ENCODE measurements at places on chromosomes 1 and 21.

DNA sequence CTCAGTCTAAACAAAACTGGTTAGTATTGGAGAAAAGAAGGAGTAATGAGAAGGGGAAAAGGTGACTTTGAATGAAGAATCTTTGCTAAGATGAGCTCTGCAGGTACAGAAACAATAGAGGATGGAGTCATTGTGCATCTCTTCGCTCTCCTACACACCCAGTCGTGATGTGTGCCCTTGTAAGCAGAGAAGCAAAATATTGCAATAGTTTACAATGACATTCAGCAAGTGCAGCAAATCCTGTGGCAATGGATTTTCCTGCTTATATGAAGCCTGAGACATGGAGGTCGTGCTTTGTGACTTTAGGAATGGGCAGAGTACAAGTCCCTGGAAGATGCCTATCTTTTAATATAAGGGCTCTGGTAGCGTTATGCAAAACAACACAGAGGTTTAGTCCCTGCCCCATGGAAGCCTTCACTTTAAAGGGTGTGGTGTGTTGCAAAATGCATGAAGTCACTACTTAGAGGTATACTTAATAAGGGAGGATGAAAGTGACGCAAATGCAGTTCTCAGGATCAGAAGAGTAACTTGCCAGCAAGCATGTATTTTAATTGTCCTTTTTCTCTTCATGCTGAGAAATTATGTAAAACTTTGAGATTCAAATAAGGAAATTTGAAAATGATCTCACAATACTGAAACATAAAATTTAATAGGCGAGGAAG lies 88.0 kb upstream of the IVNS1ABP start:
- no peak for DNase-seq

GRCh38 chr1:229186373-229187056 lies 84.4 kb upstream of the RAB4A start:
- no peak for DNase-seq

- DNase-seq = no peak
These were observed 8.9 kb downstream of the CCDC185 start for GRCh38 chr1:223401873-223402789.

DNA sequence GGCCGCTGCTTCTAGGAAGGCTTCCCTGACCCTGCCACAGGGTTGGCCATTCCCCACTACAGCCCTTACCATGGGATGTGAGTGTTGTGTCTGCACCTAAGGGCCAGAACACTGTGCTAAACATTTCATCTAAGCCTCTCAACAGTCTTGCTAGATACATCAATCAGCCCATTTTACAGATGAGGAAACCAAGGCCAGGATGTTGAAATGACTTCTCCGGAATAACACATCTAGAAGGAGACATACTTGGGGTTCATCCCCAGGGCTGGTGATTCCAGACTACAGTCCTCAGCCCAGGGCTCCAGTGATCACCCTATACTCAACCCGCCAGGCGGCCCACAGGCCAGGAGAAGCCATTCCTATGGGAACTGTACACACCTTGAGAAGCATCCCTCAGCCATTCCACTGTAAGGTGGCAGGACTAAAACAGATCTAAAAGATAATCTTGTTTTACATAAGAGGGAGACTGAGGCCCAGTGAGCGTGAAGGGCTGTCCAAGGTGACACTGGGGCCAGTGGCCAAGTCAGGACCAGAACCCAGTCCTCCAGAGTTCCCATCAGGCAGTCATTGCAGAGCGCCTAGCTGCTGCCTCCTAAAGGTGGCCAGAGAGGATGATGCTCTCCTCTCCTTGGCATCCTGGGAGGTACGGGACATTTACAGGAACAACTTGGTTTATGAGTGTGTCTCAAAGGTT lies 119.5 kb downstream of the GLIS1 start:
- no peak for DNase-seq

GRCh38 chr1:11790880-11791715 lies 14.7 kb downstream of the MTHFR start:
- no peak for DNase-seq

DNA sequence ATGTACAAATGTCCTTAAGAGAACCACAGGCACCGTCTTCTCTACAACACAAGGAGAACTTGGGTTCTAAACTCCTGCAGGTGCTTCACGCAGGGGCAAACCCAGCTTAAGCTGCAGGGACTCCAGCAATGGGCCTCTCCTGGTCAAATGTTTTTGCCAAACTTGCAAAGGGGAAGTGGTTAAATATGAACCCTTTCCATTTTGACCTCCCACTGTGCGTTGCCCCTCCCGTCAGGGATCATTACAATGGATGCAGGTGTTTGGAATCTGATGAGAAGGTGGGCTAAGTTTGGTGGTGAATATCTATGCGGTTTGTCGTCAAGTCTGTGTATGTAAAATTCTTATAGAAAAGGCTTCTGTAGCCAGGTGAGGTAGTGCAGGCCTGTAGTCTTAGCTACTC lies 29.1 kb upstream of the SLC25A33 start:
- no peak for DNase-seq

DNA sequence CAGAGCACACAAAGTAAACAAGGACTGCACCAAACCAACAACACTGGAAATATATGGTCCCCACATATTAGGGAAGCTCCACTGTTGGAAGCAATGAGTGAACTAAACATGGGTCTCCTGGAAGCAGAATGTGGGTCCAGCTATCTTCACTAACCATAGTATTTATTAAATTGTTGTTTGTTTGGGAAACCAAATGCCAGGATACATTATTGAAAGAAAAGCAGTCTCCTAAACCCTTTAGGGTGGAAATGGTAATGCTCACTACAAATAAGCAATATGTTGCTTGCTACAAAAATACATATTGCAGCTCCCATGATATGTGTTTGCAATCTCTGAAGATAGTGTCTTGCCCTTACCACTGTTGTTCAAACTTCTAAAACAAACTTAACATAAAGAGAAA lies 2.2 kb downstream of the NEGR1 start:
- DNase-seq = no peak

- DNase-seq = no peak
These were observed 100.5 kb downstream of the AK5 start for GRCh38 chr1:77382366-77382765.

DNA sequence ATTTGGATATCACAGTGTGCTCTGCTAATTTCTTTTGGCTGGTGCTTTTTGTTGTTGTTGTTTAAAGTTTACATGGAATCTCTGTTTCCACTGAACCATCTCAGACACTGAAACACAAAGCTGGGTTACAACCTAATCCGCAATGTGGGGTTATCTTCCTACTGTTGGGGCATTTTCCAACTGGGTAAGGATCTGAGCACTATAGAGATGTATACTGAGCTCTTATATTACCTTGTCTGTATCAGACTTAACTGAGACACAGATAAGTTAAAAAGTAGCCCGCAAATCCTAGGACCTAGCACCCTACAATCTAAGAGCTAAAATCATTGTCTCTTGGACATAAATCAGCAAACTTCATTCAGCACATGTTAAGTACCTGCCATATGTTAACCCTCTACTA lies 169.2 kb downstream of the LTN1 start:
- no peak for DNase-seq

DNA sequence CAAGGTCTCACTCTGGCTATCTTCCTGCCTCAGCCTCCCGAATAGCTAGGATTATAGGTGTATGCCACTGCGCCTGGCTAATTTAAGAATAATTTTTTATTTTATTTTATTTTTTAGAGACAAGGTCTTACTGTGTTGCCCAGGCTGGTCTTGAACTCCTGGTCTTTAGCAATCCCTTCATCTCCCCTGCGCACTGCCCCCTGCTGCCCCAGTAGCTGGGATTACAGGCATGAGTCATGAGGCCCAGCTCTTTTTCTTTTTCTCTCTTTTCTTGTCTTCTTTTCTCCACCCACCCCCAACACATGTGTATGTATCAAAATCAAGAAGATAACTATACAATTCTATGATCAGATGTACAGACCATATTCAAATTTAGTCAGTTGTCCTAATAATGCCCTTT lies 87.2 kb downstream of the PEX14 start:
- DNase-seq = no peak

DNA sequence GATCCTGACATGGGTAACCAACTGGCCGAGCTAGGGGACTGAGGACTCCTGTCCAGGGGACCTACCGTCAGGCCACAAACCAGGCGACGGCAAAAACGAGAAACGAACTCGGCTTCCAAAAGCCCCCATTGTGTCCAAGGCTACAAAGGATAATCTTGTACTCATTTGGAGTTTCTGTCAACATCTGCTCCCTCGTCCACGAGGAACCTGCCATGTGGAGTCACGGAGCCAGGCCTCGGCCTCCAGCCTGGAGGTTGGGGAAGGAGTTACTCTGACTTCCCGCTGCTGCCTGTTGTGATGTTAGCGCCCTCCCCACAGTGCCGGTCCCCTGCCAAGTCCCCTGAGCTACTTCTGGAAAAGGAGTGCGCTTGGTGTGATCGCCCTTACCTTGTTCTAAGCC lies 7.3 kb downstream of the KRTAP10-1 start:
- DNase-seq = no peak

DNA sequence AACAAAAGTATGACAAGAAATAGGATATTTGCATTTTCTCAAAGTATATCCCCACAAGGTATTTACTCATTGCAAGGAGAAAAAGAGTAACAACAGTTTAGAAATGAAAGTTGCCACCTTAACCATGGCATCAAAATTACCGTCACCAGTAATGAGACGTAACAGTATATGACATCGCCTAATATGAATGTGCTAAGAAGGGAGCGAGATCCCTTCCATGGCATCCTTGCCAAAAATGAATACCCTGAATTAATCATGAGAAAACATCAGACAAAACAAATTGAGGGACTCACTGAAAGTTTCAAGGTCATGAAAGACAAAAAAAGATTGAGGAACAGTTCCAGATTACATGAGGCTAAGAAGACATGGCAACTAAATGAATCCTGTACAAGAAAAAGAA lies 78.9 kb upstream of the MROH9 start:
- DNase-seq = no peak

DNA sequence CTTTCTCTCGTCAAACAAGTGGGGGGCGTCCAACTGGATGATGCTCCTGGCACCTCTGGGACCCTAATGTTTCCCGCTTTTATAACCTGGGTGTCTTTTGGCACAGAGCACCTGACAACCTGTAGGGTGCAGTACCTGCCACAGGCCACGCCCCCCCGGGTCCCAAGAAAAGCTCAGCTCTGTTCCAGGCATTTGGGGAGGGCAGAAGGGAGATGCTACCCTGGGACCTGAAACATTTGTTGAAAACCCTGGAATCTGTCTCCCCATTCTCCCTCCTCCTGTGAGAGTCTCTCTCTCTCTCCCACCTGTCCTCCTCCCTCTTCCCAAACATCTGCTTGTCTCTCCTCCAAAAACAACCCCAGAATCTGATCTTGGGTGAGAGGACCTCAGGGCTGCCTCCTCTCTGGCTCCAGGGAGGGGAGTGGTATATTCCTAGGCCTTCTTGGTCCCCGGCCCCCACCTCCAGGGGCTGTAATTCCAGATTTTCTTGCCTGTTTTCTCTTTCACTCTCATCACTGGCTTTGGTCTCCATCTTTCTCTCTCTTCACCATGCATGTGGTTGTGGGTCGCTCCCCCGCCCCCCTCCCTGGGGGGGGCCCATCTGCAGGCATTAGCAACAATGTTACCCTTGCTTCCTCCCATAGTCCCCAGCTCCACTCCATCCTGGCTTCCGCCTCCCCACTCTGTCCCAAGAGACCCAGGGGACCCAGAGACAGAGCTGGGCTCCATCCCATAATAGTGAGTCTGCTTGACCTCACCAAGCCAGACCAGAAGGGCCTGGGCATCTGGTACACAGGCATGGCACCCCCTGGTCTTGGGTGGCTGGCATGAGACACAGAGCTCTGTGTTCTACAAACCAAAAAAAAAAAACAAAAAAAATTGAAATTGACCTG lies 4.1 kb downstream of the AHDC1 start:
- DNase-seq = no peak

GRCh38 chr1:8902765-8903164 lies 24.3 kb upstream of the ENO1 start:
- DNase-seq = no peak

DNA sequence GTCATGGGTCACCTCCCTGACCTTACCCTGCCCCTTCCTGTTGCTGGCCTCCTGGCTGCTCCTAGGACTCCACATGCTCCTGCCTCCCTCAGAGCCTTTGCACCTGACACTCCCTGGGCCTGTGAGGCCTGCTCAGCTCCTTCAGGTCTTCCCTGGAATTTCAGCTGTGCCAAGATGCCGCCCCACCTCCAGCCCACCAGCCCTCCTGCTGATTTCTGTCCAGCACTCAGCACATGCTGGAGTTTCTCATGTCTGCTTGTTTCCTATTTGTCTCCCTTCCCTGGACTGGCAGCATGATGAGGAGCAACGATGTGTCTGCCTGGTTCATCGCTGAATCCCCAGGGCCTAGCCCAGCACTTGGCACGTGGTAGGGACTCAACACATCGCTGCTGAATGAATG lies 3.0 kb downstream of the MFAP2 start:
- no peak for DNase-seq

Measured in stimulated activated CD4-positive, alpha-beta T cell treated with anti-CD3 and anti-CD28 coated beads, Interleukin-1b, Interleukin-23, amount 100 ng/mL, for 24 hours (primary cell).